ENCODE measurements at places on chromosomes 3 and 15.

DNA sequence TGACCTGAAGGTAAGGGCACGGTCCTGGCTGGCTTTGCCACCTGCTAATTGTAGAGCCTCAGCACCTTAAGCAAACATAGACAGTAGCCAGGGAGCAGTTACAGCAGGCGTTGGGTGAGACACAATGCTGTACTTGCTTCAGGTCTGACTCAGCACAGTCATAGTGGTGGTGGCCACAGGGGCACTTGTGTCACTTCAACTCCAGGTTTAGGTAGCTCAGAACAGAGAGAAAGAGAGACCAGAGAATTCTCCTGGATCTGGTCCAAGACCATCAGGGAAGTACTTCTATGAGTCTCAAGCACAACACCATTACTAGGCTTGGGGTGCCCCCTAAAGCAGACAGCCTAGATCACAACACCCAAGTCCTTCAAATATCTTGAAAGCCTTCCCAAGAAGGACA, 204.4 kb downstream of the OTOL1 start:
- DNase-seq: no peak

GRCh38 chr3:71485896-71486295, 97.6 kb downstream of the FOXP1 start:
- DNase-seq: no peak

- no peak for DNase-seq
These were observed 39.3 kb downstream of the CHCHD6 start for GRCh38 chr3:126743350-126743749.

DNA sequence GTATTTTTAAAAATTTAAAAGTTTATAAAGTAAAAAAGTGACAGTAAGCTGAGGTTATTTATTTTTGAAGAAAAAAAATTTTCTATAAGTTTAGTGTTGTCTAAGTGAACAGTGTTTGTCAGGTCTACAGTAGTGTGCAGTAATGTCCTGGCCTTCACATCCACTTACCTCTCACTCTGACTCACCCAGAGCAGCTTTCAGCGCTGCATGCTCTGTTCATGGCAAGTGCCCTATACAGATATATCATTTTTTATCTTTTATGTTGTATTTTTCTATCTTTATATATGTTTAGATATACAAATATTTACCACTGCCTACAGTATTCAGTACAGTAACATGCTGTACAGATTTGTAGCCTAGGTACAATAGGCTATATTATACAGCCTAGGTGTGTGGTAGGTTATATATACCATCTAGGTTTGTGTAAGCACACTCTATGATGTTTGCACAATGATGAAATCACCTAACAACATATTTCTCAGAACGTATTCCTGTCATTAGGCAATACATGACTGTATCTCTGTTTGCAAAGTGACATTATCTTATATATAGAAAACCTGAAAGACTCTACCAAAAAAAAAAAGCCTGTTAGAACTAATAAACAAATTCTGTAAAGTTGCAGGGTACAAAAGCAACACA, 75.9 kb upstream of the TMC3 start:
- DNase-seq: no peak

- DNase-seq: no peak
These were observed 13.0 kb downstream of the SV2B start for GRCh38 chr15:91113030-91113429.
